Activated CD4-positive, alpha-beta memory T cell treated with anti-CD3 and anti-CD28 coated beads, Interleukin-2, amount 10 ng/mL, durations not matched to agents 7 days and 5 days (primary cell): ENCODE measurements at places on chromosomes 3 and 15. TPM values are rescaled to one million over a fixed set of nuclear protein-coding genes. Genes with fewer than 3 reads are reported as not detected.

SPSB4 gene
- total RNA-seq = not detected

MUSTN1 gene
- total RNA-seq = 4.4 TPM

CPA3 gene
- not detected for total RNA-seq

ADAMTS7 gene
- 0.43 TPM for total RNA-seq

MESP1 gene
- 3.5 TPM for total RNA-seq

DNA sequence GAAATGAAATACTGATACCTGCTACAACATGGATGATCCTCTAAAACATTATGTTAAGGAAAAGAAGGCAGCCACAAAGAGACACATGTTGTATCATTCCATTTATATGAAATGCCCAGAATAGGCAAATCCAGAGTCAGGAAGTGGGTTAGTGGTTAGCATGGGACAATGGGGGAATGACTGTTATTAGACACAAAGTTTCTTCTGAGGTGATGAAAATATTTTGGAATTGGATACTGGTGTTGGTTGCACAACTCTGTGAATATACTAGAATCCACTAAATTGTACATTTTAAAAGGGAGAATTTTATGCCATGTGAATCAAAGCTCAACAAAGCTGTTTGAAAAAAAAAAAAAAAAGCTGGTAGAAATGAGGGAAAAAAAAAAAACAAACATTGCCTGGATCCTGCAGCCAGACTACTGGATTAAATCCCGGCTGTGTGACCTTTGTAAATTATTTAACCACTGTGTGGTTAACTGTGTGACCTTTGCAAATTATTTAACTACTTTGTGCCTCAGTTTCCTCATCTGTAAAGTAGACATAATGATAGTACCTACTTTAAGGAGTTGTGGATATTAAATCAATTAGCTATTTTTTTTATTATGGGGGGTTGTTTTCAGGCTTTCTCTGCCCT is 75.6 kb upstream of the PRICKLE2 start:
- H3K4me3 ChIP-seq = no peak overlapping the region
- no peaks in the 10 kb centered on the region for H3K4me1 ChIP-seq
- H3K27ac ChIP-seq = no peak overlapping the region
- no peaks in the 10 kb centered on the region for H3K36me3 ChIP-seq

DNA sequence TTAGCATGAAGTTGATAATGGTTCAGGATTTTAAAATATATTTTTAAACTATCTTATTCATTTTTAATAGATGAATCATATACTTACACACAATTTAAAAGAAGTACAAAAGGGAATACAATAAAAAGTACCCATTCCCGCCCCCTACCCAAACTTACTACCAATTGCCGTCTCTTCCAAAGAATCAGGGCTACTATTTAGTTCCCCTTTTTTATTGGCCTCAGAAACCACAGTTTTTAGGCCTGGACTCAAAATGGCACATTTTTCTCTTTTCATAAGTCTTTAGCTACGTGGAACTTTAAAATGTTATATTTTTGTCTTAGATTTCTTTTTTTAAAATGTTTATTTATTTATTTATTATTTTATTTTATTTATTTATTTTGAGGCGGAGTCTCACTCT is 18.0 kb downstream of the LRRK1 start:
- no peaks in the 10 kb centered on the region for H3K36me3 ChIP-seq
- peaks cover 1% of the 10 kb centered on the region for H3K27me3 ChIP-seq
- no peaks in the 10 kb centered on the region for H3K4me1 ChIP-seq
- H3K4me3 ChIP-seq = no peak overlapping the region

DNA sequence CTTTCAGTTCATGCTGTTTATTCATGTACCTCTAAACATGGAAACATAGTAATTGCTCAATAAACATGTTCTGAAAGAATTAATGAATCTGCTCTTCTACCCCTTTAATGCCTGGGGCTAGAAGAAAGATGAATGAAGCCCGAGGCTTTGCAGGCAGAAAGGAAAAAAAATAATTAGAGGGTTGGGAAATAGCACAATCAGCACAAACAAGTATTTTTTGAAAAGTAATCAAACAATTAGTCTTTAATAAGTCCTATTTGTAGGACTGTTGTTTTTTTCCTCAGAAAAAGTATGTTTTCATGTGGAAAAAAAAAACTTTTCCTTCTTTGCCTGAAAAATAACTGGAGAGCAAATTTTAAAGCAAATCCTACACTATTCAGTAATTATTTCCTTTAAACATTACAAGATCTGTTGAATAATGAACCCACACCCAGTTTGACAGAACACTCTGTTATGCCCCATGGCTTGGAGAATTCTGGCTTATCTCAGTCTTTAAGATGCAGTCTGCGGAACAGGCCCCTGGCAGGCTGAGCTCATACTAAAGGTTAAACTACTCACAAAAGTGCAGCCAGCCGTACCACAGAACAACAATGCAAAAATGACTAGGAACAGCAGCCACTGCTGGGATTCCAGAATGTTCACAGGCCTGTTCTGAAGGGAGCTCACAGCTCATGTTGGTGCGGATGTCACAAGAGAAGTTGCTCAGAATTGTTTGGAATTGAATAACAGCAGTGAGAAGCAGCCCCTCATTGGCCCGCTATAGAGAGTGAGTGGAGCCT is 79.2 kb downstream of the ABI3BP start:
- H3K27me3 ChIP-seq = peaks cover 9% of the 10 kb centered on the region
- no peak for DNase-seq
- H3K36me3 ChIP-seq = no peaks in the 10 kb centered on the region
- no peak overlapping the region for H3K27ac ChIP-seq

- DNase-seq = peak; percentile 20
- H3K27me3 ChIP-seq = no peaks in the 10 kb centered on the region
- H3K4me1 ChIP-seq = peaks cover 5% of the 10 kb centered on the region
- H3K4me3 ChIP-seq = no peak overlapping the region
Observed at GRCh38 chr15:95929232-95929846, 401.2 kb upstream of the NR2F2 start.
